ENCODE measurements at places on chromosomes 6 and 20.

DNA sequence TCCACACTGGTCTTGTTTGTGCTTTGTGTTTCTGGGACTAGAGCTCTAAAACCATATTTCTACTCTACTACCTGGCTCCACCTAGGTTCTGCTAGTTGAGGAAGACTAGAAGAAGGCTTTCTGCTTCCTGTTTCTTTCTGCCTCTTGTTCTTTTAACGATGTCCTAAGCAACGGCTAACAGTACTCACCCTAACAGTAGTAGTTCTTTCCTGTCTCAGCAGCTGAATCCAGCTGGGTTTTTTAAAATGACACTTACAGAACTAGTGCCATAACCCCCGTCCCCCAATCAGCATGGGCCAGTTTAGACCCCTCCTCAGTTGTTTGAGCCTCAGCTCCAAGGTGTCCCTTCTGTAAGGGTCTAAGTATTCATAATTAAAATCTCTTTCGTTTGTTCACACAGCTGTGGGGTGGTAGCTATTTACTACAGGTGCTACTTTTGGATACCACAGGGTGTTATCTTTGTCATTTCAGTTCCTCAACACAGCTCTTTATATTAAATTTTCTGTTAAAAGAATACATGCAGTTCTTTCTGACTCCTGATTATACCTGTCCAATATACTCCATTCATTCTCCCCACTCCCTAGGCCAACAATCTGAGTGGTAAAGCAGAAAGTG lies 790.2 kb downstream of the DHX35 start:
- DNase-seq: no peak

GRCh38 chr6:20810727-20811108 lies 276.5 kb downstream of the CDKAL1 start:
- no peak for DNase-seq

- no peak for DNase-seq
Measured at GRCh38 chr6:4463236-4463635, 313.0 kb upstream of the CDYL start.

GRCh38 chr6:170193326-170193821 lies 97.5 kb downstream of the DLL1 start:
- DNase-seq: no peak

Data from PC-3 (cell line).